ENCODE measurements at places on chromosomes 1 and 21.
A peak's percentile ranks its signal among the peaks of the same experiment; 100 is the strongest.

DNA sequence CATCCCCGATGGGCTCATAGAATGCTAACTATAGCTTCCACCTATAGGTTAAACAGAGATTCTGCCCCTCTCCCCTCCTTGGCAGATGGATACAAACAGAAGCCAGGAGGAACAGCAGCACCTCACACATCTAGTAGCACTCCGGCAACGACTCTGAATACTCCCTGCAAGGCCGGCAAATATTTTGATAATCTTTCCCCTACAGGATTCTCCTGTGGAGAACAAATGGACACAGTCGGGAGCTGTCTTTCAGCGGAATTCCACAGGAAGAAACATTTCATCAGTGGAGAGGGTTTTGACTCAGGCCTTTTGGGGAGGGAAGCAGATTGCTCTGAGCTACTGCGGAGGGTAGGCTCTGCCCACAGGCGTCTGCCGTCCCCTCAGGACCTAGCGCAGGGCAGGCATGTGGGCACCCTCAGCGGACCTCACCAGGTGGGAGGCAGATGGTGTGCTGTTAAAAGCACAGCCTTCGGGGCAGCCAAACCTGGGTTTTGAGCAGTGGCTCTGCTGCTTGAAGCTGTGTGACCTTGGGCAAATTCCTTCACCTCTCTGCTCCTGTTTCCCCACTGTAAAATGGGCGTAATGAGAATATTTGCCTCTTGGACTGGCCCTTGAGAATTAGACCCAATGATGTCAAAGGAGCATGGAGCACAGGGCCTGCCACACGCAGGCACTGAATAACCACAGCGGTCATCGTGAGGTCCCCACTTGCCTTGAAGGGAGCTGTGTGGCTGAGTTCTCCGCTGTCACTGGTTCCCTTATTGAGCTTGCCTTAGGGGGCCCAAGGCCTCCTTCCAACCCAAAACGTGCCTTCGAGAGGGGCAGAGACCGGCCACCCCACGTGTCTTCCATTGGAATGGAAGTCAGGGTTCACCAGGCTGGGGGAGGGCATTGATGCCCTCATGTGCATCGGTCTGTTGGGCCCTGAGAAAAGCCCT lies 19.2 kb upstream of the BCAR3 start:
- no peak for DNase-seq

GRCh38 chr1:31782421-31783410 lies 18.6 kb upstream of the ADGRB2 start:
- DNase-seq, result no peak

DNA sequence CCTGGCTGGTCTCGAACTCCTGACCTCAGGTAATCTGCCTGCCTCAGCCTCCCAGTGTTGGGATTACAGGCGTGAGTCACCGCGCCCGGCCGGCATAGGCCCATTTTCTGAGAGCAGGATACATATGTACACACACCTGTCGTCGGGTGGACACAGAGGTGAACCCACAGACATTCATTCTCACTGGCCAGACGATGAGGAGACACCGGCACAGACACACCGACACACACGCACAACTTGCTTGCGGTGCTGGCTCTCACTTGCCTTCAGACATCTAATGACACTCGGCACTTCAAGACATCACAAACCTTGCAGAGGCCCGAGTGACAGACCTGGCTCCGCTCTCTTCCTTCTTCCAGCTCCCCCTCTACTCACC lies 579 bp downstream of the PTCH2 start:
- DNase-seq, result no peak

GRCh38 chr21:35814858-35815619 lies 245.3 kb downstream of the SETD4 start:
- no peak for DNase-seq

DNA sequence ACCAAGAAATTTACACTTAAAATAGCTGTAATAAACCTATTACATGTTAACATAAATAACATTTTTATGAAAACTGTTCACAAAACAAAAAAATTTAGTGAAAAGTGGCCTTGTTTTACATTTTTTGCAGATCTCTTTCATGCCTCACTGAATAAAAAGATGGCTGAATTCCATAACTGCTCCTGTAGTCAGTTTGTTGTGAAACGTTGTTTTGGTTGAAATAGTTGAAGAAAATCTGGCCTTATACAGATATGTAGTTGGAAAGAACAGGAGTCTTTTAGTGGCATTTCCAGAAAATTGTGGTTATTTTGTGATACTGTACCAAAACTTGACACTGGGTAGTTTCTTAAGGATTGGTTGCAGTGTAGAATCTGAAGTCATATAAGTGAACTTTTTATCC lies 18.1 kb downstream of the ITSN1 start:
- no peak for DNase-seq

GRCh38 chr1:117416546-117417125 lies 49.4 kb downstream of the MAN1A2 start:
- DNase-seq, result no peak

DNA sequence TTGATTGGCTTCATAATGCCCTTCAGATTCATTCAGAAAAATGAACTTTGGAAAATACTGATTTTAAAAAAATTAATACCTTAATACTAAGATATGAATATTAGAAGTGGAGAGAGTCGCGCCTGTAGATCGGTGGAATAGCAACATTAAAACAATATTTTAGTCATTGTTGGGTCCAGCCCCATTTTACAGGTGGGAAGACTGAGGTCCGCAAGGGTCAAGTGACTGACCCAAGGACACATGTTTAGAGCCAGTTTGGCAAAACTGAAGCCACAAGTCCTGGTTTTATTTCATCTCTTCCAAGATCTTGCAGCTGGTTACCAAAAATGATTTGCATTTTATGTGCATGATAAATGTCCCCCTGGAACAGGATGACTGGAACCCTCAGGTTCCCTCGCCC lies 113.6 kb upstream of the TMEM51 start:
- no peak for DNase-seq

DNA sequence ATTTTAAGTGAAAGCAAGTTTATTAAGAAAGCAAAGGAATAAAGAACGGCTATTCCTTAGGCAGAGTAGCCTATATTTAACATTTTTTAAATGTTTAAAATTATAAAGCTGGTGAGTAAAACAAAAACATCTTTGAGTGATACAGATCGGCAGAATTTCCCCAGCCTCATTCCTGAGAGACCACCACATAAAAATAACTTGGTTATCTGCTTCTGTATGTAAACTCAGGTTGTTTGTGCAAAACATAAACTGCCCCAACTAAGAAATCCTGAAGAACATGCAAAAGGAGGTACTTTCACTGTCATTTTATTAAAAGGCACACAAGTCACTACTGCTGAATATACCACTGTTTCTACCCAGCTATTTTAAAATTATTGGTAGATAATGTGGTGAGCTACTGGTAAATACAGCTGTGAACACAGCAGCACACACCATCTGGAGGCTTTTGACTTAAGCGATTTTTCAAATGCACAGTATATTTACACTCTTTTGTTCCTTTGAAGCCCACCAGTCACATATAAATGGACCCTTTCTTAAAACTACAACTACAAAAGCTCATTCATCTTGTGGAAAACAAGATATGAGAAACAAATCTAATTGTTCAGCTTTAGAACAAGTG lies 119.3 kb downstream of the RERE start:
- no peak for DNase-seq

DNA sequence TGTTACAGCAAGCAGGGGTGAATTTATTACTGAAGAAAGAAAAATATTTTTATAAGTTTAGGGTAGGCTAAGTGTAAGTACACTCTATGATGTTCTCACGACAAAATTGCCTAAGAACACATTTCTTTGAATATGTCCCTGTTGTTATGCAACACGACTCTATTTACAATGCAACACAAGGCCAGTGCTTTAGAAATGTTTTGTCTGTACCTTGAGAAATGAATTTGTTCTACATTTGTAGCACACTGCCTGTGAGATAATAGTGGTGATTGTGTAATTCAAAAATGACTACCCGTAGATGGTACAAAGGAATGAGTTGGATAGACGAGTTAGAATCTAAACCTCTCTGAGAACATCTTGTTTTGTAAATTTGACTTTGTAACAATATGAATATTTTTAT lies 63.7 kb upstream of the IGSF5 start:
- DNase-seq, result no peak

DNA sequence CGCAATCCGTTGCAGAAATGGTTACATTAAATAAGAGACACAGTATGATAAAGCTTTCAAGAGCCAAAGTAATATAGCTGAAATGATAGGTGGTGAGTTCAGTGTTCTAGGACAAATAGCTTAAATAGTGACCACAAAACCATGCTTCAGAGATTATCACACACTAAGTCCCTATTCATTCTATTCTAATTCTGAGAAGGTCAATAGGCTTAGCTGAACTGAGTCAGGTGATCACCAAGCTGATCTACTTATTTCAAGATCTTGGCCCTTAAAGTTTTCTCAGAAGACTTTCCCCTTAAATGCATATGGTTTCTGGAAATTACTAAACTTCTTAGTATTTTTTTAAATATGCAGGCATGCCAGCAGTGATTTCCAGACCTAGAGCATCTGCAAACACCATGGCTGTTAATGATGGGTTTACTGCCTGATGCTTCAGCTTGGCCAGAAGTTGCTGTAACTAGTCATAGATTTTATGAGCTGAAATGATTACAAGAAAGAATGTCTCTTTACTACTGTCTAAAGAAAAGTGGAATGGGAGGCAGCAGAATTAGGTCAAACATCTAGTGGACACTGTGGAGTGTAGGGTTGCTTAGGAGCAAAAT lies 242.9 kb downstream of the ST6GALNAC3 start:
- DNase-seq, result no peak

- no peak for DNase-seq
These were observed 12.8 kb upstream of the MPZL1 start for GRCh38 chr1:167708940-167709389.

DNA sequence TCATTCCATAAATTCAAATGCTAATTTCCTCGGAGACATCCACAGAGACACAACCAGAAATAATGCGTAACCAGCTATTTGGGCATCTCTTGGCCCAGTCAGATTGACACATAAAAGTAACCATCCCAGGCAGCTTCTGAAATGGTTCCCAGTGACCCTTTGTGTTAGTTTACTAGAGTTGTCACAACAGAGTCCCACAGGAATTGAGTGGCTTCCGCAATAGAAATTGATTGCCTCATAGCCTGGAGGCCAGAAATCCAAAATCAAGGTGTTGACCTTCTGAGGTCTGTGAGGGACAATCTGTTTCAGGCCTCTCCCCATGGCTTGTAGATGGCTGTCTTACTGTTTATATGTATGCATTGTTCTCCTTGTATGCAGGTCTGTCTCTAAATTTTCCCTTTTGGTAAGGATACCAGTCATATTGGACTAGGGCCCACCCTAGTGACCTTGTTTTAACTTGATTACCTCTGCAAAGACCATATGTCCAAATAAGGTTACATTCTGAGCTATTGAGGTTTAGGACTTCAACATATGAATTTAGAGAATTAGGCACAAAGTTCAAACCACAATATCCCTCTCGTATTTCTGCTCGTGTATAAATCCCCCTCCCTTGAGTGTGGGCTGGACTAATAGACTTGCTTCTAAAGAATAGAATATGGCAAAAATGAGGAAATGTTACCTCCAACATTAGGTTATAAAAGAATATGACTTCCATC lies 78.2 kb upstream of the FGGY start:
- no peak for DNase-seq

GRCh38 chr1:1168451-1169411 lies 4.9 kb upstream of the TTLL10 start:
- no peak for DNase-seq

- DNase-seq, result no peak
These were observed 324.3 kb downstream of the TGFB2 start for GRCh38 chr1:218669431-218669830.

DNA sequence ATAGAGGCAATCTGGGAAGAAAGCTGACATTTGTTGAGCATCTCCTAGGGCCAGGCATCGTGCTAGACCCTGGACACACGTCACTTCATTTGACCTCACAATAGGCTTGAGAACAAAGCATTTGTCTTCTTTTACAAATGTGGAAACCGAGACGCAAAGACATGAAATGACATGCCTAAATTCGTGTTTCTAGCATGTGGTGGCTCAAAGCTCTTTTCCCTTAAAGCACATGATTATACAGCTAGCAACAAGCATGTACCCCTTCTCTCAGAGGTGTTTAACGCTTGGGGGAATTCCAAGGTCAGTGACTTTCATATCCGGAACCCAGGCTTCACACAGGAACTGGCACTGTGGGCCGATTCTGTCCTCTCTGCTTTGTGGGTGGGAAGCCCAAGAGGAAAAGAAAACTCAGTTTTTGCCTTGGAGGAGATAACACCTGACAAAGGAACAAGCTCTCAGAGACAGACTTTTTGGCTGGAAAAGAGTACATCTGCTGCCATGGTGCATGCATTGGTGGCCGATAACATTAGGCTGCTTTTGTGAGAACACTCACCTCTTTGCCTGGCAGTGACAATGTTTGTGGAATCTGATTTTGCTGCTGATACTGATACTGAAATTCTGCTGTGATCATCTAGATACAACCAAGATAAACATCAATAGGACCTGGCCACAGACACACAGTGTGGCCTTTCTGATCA lies 15.4 kb upstream of the CD2 start:
- no peak for DNase-seq

DNA sequence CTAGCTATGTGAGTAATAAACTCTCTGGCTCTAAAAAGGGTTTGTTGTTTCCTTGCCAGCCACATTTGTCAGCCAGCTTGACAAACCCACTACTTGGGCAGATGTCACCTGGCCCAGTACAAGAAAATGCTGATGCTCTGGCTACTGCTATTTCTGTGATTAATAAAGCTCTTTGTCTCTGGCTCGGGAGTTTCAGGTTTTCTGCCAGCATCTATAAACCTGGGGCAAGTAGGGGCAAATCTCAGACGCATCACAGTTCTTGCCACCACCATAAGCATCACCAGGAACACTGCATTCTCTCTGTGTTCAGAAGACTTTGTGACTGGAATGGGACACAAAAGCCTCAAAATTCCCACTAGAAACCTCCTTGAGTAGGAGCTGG lies 2.5 kb downstream of the ITLN2 start:
- no peak for DNase-seq

- DNase-seq, result no peak
These were observed 40.7 kb upstream of the SLC5A9 start for GRCh38 chr1:48181669-48182367.

DNA sequence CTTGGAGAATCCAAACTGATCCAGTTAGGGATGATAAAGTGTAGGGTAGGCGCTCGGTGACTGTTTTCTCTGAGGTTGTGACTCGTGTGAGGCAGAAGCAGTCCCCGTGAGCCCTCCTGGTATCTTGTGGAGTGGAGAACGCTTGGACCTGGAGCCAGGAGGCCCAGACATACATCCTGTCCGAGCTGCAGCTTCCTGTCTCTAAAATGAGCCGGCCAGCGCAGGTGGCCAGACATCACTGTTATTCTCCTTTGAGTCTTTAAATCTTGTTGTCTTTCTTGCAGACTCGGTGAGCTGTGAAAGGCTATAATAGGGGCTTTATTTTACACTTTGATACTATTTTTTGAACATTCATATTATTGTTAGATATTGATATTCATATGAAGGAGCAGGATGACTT lies 12.3 kb downstream of the PCSK9 start:
- DNase-seq, result no peak

- peak; percentile 73 for DNase-seq
These were observed 4.5 kb downstream of the TTC24 start for GRCh38 chr1:156583821-156584622.

DNA sequence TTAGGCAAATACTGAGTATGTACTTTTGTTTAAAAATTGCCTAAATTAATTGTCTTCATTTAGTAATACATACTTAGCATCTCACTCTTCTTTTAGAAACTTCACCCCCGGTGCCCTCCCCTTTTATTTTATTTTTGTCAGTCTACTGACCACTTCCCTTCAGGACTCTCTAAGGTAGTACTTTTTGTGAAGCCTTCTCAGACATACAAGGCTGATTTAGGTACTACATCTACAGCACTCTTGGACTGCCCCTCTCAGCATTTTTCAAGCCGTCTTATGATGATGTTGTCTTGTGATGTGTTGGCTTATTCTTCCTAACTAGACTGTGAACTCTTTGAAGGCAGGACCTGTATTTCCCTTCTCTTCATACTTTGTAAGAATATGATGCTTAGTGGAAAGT lies 24.7 kb downstream of the RPS6KC1 start:
- no peak for DNase-seq
